Lower leg skin (tissue), 4 donors: ENCODE measurements at places on chromosomes 4 and X.

DNA sequence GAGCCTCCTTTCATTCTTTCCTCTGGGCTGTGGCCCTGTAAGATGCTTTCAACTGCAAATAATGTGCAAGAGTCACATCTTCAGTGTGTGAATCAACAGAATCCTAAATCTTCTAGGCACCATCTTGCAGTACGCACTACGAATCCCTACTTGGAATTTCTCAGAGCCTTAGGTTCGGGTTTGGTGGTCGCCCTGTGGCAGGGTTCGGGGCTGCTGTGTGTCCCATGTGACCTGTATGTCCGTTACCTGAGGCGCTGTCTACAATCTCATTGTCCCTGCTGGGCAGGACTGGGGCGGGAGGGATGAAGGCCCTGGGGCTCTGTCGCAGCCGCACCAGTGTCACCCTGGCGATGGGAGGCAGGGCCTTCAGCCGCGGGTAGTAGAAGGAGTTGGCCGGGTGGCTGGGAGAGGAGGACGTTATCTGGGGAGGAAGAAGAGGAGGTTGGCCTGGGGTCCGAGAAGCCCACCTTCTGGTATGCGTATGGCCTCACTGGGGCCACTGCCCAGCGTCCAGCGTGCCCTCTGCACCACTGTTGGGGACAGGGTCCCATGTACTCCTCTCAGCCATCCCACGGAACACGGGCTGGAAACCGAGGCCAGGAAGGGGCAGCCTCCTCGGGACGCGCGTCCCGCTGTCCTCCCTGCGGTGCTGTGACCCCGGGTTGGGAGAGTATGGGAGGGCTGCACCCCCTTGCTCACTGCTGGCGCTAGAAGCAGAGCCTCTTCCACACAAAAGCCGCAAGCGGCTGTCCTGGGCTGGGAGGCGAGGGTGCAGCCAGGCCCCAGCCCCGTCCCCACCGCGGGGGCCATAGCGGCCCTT is 2.0 kb downstream of the SPON2 start:
- DNase-seq: peak; percentile 83

GRCh38 chr4:184409911-184410692 is 64.2 kb downstream of the IRF2 start:
- no peak for DNase-seq

- DNase-seq: no peak
Observed at GRCh38 chr4:36358173-36358572, 76.8 kb downstream of the DTHD1 start.

GRCh38 chr4:111120191-111120590 is 497.3 kb upstream of the PITX2 start:
- no peak for DNase-seq

DNA sequence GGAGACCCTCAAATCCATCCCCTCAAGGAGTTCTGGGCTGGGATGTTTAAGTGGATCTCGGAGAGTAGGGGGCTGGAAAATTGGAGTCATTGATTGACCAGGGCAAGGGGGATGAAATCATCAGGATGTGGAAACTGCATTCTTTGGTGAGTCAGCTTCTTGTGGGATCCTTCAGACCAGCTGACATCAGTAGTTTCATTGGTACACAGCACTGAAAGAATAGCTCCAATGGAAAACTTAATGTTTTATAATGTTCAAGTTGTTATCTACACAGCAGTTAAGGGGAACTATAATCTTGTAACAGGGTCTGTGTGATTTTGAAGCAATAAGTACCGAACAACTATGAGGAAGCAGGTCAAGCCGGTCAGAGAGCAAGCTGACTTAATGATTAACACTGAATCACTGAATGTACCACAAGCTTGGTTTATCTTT is 506.1 kb downstream of the RPA4 start:
- no peak for DNase-seq

DNA sequence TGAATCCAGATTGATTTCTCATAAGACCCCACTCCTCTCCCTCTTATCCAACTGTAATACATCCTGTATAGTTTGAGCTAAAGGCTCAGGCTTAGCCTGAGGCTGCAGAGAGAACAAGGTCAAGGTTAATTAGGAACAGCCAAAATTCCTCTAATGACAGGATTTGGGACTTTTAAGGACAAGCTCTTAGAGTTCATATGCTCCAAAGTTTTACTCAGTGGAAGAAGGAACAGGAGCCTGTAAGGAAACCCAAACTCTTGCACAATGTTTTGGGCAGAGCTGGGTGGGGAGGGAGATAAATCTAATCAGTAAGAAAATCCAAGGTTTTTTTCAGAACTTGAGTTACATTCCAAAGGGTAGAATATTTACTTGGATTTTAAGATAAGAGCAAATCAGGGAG is 238.8 kb downstream of the QDPR start:
- DNase-seq: no peak

DNA sequence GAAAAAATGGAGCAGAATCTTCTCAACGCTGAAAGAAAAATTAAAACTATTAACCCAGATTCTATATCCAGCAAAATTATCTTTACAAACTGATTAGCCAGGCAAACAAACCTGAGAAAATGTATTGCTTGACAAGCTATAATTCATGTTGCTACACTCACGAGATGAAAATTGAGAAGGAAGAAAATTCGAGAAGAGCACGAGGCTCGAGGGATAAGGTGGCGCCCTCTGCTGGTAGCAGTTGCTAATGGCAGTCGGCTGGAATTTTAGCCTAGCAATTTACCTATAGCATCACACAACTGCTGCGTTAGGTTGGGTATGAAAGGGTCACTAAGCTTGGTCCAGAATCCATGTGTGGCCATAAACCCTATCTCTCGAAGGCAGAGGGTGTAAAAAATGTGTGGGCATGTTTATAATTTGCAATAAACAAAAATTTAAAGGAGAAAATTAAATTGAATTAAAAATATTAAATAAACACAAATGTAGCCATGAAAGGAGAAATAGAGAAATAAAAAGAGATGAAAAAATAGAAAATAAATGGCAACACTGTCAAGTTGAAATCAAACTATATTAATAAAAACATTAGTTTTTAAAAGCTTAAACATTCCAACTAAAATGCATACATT is 126.6 kb downstream of the PPP4R3C start:
- DNase-seq: no peak

DNA sequence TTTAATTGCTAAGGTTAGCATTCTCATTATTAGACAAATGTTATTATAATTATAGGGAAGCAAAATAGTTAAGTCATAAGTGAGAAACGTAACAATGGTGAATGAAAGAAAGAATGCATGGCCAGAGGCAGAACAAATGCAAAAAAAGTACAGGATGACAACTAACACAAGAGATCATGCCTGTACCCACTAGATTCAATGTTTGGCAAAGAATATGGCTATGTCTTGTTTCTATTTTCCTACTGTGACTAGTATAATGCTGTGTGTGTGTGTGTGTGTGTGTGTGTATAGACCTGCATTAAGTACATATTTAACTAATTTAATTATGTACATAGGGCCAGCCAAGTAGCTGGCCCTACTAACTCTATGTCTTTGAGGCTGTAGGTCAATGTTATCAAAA is 12.9 kb upstream of the BMP2K start:
- DNase-seq: no peak

- DNase-seq: no peak
Observed at GRCh38 chr4:45568694-45569093, 555.2 kb downstream of the GABRG1 start.

DNA sequence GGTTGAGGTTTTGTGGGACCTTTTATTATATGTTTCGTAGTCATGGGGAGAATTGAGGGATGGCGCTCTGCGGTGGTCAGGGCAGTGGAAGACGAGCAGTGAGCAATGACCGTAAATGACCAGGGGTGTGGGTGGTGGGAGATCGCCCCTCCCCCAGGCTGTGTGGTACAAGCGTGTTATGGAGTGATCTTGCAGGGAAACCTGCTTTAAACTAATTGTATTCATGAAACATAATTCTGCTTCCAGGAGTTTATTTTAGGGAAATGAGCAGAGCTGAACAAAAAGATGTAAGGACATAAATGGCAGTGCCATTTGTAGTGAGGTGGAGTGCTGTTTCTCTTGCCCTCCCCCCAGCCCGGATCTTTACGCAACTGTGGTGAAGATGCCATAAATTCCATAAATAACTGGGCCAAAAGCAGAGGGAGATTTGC is 20.2 kb downstream of the GYG2 start:
- no peak for DNase-seq

- DNase-seq: no peak
Observed at GRCh38 chr4:1357356-1358248, 10.6 kb downstream of the UVSSA start.

DNA sequence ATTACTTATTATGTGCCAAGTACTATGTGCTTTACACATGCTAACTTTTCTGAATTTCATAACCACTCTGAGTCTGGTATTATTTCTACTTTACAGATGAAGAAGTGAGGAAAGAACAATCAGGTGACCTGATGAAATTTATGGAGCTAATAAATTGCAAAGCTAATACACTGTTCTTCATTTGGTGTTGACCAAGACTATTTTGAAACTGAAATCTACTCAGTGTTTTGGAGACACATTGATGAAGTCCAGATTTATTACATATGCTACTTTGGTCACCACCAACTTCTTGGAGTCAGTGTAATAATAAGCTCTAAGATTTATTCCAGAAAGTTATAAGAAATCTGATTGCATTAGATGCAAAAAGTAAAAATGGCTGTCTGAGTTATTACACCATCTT is 637.9 kb downstream of the FAT4 start:
- no peak for DNase-seq

DNA sequence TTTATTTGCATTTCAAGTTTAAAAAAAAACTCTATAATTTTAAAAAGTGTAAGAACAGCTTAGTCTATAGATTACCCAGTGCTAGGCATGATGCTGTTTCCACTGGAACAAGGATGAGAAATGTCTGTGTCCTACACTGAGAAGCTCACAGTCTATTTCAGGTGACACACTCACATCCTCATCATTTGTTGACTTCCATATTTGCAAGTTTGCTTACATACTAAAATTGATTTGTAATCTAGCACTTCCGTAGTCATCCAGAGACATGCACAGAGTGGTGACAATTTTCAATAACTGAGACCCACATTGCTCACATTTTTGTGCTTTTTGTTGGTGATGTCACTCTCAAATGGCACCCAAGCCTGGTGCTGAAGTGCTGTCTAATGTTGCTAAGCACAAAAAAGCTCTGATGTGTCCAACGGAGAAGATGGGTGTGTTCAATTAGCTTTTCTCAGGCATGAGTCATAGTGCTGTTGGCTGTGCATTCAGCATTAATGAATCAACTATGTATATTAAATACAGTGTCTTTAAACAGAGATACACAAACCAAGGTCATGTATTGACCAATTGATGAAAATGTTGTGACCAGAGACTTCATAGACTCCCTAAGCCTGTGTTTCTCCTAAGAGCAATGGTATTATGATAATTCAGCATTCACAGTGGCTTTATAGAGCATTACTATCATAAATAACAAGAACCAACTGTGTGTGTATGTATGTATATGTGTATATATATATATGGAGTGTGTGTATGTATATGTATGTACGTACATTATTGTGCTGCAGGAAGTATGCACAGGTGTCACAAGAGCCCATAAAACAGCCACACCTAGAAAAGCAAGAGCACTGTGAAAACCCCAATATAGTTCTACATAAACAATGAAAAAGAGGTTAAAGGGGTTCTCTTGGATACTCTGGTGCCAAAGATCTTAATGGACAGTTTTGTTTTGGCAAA is 31.2 kb upstream of the VCX3B start:
- no peak for DNase-seq

DNA sequence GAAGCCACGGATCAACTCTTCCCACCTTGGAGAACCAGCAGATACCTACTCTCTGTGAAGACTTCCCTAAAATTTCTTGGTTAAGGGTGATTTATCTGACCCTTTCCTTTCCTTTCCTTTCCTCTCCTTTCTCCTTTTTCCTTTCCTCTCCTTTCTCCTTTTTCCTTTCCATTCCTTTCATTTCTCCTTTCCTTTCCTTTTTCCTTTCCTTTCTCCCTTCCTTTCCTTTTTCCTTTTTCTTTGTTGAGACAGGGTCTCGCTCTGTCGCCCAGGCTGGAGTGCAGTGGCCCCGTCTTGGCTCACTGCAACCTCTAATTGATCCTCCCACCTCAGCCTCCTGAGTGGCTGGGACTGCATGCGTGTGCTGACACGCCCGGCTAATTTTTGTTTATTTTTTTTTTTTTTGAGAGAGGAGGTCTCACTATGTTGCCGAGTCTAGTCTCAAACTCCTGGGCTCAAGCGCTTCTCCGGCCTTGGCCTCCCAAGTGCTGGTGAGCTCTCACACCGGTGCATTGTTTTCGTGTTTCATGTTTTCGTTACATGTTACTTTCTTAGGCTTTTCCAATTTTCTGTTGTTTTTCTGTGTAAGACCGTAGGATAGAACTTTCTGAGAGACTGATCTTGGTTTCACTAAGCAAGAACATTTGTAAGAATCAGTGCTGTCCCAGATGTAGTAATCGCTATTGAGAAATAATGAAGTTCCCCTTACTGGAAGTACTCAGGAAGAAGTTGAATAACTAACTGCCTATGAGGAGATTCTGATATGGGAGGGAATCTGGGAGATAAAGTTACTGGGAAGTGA is 2.0 kb downstream of the TMEM165 start:
- no peak for DNase-seq

GRCh38 chr4:112916868-112917267 is 132.6 kb upstream of the ANK2 start:
- no peak for DNase-seq

- DNase-seq: peak; percentile 9
Observed at GRCh38 chr4:139191373-139191772, 14.4 kb upstream of the ELF2 start.

GRCh38 chr4:81700189-81700588 is 228.5 kb upstream of the RASGEF1B start:
- DNase-seq: no peak

GRCh38 chrX:154714925-154715324 is 36.0 kb downstream of the GAB3 start:
- no peak for DNase-seq

GRCh38 chr4:42483426-42484379 is 86.4 kb downstream of the SHISA3 start:
- no peak for DNase-seq

DNA sequence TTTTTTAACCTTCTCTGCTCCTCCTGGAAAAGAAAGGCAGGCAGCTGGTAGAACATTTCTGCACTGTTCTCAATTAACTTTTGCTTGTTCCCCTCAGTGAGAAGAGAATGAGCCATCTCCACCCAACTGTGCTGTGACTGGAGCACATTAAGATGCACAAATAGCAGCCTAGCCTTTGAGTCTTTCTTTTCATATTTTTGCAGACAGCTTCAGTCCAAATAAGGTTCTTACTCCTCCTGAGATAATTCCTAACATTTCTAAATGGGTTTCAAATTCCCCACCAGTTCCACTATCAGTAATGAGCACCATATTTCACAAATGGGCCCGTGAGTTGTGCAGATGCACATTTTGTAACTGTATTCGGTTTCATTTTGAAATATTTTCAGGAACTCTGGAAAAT is 118.6 kb downstream of the SPCS3 start:
- no peak for DNase-seq

- DNase-seq: no peak
Observed at GRCh38 chr4:106287353-106287969, 28.5 kb downstream of the TBCK start.

GRCh38 chr4:127856813-127857447 is 23.8 kb upstream of the PLK4 start:
- no peak for DNase-seq
